Activated T-cell treated with anti-CD3 and anti-CD28 coated beads, Interleukin-2, amount 50 U/mL, for 72 hours (primary cell): ENCODE measurements at places on chromosomes 5 and 9. TPM values are rescaled to one million over a fixed set of nuclear protein-coding genes. Genes with fewer than 3 reads are reported as not detected.

GRCh38 chr5:138111937-138112336, 27.3 kb downstream of the NME5 start:
- no peak overlapping the region for H3K27ac ChIP-seq
- no peak for DNase-seq
- no peaks in the 10 kb centered on the region for H3K36me3 ChIP-seq
- H3K4me3 ChIP-seq: no peak overlapping the region
- no peaks in the 10 kb centered on the region for H3K27me3 ChIP-seq

TMEFF1 gene
- 0.50 TPM for total RNA-seq

DNA sequence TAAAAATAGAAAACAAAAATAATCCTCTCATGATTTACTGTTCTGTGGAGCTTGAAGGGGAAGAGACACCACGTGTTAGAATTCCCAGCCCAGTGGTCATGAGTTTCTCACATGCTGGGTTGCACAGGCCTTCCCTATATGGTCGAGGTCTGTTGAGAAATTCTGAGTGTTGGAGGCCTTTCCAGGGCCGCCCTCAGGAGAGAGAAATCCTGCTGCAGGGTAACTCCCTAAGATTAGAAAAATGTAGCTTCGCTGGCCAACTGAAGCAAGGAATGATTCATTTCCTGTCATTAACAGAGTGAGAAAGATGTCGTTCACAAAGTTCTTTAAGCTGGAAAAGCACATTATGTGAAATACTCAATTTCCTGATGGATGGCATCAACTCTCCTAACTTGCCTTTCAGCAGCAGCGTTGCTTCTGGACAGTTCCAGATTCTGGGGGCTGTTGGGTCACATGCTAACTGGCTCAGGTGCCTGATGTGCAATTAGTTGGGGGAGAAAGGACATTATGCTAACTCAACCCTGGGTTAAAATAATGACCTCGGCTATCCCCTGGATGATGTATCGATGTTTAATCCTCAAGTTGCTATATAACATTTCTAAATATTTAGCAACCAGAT, 104.8 kb upstream of the CD180 start:
- peaks cover 13% of the 10 kb centered on the region for H3K4me1 ChIP-seq
- peaks cover 17% of the 10 kb centered on the region for H3K27me3 ChIP-seq
- no peak overlapping the region for H3K27ac ChIP-seq
- H3K36me3 ChIP-seq: no peaks in the 10 kb centered on the region

FST gene
- total RNA-seq: 2.5 TPM

DNA sequence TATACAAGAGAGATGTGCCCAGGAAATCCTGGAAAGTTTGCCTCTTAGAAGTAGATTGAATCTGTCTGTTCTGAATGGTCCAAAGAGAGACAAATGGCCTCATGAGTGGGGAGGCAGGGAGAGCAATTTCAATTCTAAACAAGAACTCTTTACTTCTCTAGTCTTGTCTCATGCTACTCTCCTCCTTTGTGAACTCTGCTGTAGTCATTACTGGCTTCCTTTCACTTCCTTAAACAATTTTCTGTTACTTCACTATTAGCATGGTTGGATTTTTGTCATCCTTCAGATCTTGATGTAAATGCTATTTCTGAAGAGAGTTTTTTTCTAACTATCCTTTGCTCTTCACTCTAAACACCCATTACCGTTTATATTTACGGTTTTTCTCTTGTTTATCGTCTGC, 54.0 kb upstream of the GRIN3A start:
- H3K4me1 ChIP-seq: no peaks in the 10 kb centered on the region
- no peaks in the 10 kb centered on the region for H3K36me3 ChIP-seq
- no peaks in the 10 kb centered on the region for H3K27me3 ChIP-seq
- DNase-seq: no peak

TYRP1 gene
- not detected for total RNA-seq

RAI14 gene
- 0.67 TPM for total RNA-seq

DNA sequence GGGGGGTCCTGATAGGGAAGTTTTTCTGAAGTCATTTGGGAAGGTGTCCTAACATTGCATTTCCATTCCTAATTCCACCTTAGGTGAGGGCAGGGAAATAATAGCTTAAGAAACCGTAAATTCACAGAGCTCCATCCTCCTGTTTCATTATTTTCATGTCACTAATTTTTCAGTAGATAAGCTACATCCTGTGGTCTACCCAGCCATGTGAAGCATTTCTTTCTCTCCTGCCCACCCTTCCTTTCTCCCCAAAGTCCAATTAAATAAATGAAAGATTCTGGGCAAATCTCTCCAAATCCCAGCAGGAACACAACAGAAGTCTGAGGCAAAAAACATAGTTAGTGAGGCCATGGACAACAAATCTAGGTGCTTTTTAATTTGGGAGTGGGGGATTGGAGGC, 95.1 kb upstream of the ERBIN start:
- no peaks in the 10 kb centered on the region for H3K36me3 ChIP-seq
- no peak for DNase-seq
- H3K4me3 ChIP-seq: no peak overlapping the region
- H3K27ac ChIP-seq: no peak overlapping the region

- H3K27me3 ChIP-seq: no peaks in the 10 kb centered on the region
- peak; percentile 93 for DNase-seq
- peak within 1 kb of the TSS; percentile 88 for H3K4me3 ChIP-seq
- H3K4me1 ChIP-seq: peaks cover 42% of the 10 kb centered on the region
These were observed at the start of gene CD74 for GRCh38 chr5:150412319-150413175. TSS of gene CD74 (minus strand) at chr5:150412910. CDS start at chr5:150412749, 161 bp downstream.

DNA sequence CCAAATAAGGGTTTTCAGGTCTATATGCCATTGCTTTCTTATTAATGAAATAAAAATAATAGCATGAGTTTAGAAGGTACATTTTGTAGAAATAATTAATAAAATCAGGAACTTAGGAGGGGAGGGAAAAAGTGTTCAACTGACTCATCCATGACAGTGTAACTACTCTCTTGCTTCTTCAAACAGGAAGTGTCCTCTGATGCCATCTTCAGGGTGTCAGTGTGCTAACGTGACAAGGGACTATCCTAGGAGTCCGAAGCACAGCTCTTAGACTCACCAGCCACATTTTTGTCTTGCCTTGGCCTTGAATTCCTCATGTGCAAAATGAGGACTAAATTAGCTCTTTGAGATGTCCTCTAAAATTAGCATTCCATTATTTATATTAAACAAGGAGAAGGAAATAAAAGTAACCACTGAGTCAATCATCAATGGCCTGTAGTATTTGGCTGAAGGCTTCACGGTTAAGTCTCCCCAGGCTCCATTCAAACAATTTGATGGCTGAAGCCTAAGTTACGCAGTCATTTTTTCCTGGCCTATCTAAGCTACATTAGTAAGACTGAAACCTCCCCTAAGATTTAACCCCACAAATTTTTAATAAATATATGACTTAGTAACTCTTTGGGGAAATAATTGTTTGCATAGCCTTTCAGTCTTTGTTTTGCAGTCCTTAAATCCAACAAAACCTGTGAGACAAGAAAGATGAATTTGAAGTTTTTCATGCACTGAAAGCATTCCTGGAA, 151.1 kb downstream of the ARL15 start:
- no peak overlapping the region for H3K27ac ChIP-seq
- H3K4me3 ChIP-seq: no peak overlapping the region
- no peaks in the 10 kb centered on the region for H3K36me3 ChIP-seq
- DNase-seq: no peak

GBA2 gene
- total RNA-seq: 37.7 TPM
